Spleen (tissue), 13 donors: ENCODE measurements at places on chromosomes 11 and 22. TPM values are rescaled to one million over a fixed set of nuclear protein-coding genes. Genes with fewer than 3 reads are reported as not detected.

DNA sequence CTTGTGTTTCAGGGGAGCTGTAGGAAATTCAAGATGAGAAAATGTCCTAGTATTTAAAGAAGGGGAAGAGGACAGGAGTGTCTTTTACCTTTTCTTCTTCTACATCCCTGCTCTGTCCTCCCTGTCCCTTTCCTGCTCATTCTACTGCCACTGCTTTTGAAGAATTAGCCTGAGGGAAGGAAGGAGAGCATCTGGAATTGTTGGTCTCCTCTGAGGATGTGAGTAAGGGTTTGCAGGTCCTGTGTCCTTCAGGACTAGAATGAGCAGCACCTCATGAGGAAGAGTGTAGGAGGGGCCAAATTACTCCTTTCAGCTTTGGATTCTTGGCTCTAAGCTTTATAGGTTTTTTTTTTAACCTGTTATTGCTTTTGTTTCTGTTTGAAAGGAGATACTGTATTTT is 24.2 kb downstream of the SNU13 start:
- DNase-seq: no peak

DNA sequence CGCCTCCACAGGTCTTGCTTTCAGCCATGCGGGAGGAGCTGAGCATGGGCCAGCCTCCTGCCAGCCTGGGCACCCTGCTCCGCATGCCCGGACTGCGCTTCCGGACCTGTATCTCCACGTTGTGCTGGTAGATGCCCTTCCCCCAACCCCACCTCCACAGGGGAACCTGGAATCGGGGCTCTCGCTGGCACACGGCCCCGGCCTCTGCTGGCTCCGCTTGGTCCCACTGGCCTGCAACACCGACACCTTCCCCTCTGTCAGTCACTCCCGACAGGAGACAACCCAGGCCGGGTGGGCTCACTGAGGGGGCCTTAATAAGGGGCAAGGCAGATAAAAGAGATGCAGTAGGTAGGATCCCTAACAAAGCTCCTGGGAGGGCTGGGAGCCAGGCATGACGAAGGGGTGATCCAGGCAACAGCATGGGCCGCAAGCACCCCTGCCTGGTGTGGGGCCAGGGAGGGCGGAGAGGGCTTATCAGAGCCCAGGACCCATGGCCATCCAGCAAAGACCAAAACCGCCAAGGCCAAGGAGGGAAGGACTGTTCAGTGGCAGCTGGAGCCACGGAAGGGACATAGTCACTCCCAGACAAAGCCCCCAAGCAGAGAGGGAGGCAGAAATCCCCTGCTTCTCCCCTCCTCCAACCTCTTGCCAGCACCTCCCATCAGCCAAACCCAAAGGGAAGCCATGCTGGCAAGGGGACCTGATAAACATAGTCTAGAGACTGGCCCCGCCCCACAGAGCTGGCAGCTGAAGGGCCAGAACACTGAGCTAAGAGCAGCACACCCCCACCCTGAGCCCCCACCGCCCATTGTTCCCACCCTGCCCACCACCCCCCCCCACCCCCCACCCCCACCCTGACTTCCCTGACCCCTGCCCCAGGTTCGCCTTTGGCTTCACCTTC is 8.0 kb downstream of the SLC22A12 start:
- DNase-seq: peak; percentile 65

DNA sequence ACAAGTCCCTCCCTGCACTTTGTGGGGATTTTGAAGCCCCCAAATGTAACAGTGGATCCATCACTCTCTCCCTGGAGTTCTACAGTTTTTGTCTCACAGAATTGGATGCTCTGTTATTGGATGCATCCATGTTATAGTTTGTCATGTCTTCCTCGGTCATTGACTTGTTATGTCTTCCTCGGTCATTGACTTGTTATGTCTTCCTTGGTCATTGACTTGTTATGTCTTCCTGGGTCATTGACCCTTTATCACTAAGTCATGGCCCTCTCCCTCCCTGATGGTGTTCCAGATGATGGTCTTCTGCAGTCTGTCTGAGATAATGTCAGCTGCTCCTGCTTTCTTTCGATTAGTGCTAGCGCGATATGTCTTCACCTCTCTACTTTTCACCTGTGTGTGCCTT is 981.5 kb downstream of the BRD1 start:
- no peak for DNase-seq

DNA sequence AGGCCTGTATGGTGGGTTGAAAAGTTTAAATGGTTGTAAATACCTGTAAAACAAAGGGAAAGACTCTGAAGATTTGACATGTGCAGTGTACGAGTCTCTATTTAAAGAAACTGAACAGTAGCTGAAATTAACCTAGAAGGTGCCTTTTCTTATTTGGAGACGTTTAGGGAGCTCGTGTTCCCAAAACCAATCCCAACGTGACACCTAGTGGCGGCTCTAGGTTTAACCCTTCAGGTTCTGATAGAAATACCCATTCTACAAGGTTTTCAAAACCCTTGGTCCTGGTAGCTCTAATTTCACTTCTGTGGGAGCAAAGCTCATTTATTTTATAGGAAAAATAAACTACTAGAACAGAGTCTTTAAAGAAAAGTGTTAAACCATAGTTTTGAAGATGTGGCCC is 258.3 kb downstream of the LRRC4C start:
- no peak for DNase-seq

DNA sequence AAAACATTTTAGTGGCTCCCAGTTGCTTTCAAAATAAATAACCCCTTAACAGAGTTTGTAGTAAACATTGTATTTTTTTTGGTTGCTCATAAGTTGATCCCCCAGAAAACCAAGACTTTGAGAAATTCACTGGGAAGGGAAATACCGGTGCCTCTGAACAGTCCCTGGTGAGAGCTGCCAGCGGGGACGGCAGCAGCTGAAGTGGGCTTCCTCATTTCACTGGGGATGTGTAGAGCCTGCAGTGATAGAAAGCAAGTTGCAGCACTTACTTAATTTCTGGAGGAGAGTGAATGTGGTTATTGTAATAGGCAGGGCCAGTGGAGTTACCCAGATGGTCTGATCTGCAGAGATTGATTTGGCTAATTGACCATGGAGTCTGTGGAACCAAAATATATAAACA is 18.6 kb upstream of the MCHR1 start:
- DNase-seq: no peak

The ABCC8 gene
- polyA plus RNA-seq: 0.44 TPM

The TSPAN32 gene
- polyA plus RNA-seq: 14.1 TPM

GRCh38 chr11:71946144-71946571 is 17.3 kb downstream of the RNF121 start:
- no peak for DNase-seq

DNA sequence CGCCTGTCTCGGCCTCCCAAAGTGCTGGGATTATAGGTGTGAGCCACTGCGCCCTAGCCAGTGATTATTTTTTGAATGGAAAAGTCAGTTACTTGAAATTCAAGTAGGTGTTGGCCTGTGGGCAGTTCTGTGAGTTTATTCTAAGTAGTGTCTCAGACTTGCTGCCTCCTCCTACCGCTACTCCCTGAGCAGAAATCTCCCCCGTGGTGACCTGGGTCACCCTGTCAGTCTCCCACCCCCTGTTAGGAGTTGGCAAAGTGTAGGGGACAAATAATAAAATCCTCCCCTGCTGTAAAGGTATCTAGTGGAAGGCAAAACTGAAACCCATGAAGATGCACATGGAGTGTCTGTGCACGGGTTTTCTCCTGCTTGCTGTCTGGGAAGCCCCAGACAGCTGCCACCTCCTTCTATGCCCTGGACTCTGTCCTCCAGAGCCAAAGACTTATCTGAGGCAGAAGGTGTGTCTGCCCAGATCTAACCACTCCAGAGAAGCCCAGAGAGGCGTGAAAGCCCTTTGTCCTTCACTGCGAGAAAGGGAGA is 26.3 kb downstream of the SNAP29 start:
- DNase-seq: no peak

- no peak for DNase-seq
These were observed 27.8 kb downstream of the ANO1 start for GRCh38 chr11:70105755-70106571.

The HEPN1 gene
- polyA plus RNA-seq: not detected

The NOX4 gene
- polyA plus RNA-seq: 0.86 TPM

DNA sequence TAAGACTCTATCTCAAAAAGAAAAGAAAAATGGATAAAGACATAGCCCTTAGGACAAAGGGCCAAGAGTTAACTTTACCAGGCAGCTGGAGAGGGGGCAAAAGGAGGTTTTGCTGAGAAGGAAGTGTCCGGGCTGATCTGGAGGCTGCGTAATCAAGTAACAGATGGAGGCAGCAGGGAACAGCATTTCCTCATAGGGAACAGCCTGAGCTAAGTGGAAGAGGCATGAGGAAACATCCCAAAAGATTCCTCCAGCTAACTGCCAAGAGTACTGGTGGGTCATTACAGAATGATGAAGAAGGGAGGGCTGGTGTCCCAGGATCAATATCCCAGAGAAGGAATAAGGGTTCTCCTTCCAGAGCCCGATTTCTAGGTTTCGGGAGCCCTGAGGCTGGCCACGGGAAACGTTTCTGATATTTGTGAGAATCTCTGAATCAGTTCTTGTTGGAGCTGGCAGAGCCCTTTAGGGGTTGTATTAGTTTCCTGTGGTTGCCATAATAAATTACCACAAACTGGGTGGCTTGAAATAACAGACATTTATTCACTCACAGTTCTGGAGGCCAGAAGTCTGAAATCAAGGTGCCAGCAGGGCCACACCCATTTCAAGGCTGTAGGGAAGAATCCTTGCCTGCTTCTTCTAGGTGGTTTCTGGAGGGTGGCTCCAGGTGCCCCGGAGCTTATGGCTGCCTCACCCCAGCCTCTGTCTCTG is 21.2 kb downstream of the LIF start:
- no peak for DNase-seq

- peak; percentile 75 for DNase-seq
These were observed 3.6 kb upstream of the PLXNB2 start for GRCh38 chr22:50310949-50311444.

GRCh38 chr22:44109416-44109815 is 71.3 kb upstream of the PARVG start:
- DNase-seq: no peak

The TSGA10IP gene
- polyA plus RNA-seq: 0.14 TPM

The IL17REL gene
- 1.2 TPM for polyA plus RNA-seq

The NELL1 gene
- polyA plus RNA-seq: not detected

DNA sequence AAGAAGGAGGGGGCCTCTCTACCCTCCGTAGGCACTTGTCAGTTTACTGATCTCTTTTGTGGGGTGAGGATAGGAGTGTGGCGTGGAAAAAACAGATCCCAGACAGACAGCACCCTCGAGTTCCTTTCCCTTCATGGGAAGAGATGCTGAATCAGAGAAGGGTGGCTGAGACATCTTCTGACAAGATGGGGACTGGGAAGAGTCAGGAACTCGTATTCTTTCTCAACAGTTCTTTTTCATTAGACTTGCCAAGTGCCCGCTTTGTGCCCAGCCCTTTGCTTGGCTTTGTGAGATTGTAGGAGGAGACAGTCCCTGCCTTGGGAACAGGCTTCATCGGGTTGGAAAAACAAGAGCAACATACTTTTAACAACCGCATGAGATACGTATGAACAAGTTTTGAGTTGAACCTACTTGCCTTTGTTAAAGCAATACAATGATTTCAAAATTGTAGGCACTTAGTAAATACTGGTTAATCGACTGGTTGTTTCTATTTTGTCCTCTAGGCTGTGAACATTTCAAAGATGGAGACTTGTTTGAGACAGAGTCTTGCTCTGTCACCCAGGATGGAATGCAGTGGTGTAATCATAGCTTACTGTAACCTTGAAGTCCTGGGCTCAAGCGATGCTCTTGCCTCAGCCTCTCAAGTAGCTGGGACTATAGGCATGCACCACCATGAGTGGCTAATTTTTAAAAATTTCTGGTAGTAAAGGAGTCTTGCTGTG is 1.1 kb downstream of the RRM1 start:
- no peak for DNase-seq
